ENCODE measurements at places on chromosomes 3 and 15. TPM values are rescaled to one million over a fixed set of nuclear protein-coding genes. Genes with fewer than 3 reads are reported as not detected.

TMEM207 gene
- total RNA-seq: not detected

UPK1B gene
- 31.7 TPM for total RNA-seq

GALK2 gene
- total RNA-seq: 14.7 TPM

ALPK3 gene
- not detected for total RNA-seq

RASL12 gene
- not detected for total RNA-seq

FBXW12 gene
- total RNA-seq: not detected

DNA sequence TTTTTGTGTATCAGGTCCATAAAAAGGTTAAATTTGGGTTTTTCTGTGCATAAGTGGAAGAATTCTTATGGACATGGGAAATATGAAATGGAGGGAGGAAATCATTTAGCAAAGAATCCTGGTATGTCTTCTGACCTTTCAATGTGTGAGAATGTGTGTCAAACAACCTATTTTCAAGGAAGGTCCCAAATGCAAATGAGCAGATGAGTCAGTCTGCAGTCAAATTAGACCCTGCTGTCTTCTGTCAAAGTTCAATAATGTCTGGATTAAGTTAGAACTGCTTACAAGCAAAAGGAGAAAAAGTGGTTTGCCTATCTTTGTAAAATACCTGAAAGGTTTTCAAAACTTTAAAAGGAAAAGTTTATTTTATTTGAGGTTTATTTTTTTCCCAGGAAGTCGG is 15.3 kb downstream of the FBN1 start:
- no peak for DNase-seq

DNA sequence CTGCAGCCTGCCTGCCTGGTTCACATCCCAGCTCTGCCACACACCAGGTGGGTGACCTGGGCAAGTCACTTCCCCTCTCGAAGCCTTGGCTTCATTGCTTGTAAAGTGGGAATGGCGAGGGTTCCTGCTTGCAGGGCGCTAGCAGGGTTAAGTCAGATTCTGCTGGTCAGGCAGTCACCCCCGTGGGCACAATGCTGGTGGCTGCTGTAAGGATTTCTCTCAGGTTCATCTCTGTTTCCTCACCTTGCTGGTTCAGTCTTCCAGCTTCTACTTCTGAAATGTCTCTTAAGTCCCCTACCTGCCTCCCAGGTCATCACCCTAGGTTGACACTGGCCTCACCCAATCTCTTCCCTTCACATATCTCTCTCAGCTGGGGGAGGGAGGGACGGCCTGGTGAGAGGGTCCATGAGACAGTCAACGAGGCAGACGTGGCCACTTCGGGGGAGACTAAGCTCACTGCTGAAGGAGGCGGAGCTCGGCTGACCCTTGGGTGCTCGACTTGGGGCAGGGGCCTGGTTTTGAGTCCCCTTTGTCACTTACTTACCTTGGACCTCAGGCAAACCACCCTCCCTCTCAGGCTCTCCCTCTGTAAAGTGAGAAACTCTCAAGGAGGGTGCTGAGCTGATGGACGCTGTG is 11.5 kb downstream of the CTSH start:
- DNase-seq: no peak

- DNase-seq: no peak
Observed at GRCh38 chr3:32128936-32129335, 22.5 kb downstream of the GPD1L start.

DNA sequence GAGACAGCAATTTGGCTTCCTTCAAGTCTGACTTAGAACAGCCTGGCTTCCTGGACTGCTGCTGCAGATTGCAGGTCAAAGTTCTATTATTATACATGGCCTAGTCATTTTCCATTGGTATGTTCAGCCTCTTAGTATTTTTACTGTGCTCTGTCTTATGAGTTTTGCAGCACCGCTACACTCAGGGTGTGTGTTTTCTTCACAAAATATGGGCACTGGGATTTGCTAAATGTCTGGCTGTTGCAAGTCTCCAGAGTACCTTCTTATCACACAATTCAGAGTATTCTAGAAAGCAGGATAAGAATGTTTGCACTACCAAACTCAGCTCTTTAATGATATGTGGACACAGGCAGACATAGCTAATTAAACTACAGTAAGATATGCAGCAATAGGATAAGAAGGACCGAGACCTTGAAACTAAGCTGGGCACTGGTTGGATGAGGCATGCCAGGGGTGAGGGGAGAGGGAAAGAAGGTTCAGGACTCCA is 203.0 kb upstream of the PDZRN3 start:
- no peak for DNase-seq

- DNase-seq: no peak
Observed at GRCh38 chr3:33417066-33417673, 23.0 kb downstream of the UBP1 start.

DNA sequence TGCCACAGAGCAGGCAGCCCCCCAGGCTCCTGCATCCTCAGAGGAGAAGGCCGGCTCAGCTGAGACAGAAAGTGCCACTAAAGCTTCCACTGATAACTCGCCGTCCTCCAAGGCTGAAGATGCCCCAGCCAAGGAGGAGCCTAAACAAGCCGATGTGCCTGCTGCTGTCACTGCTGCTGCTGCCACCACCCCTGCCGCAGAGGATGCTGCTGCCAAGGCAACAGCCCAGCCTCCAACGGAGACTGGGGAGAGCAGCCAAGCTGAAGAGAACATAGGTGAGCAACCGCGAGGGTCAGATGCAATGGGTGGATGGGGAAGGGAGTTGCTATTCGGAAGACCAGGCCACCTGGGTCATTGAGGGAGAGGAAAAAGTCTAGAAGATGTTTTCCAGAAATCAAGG is 53.0 kb downstream of the GAP43 start:
- no peak for DNase-seq

- no peak for DNase-seq
Observed at GRCh38 chr3:95781598-95781997, 1032.8 kb upstream of the EPHA6 start.

GRCh38 chr3:127497166-127497565 is 93.4 kb downstream of the TPRA1 start:
- no peak for DNase-seq

- DNase-seq: no peak
Observed at GRCh38 chr15:71002316-71002715, 109.7 kb downstream of the LRRC49 start.

- DNase-seq: peak; percentile 2
Observed at GRCh38 chr15:93929375-93930094, 301.8 kb upstream of the MCTP2 start.

- DNase-seq: no peak
Observed at GRCh38 chr3:149247008-149247710, 25.5 kb upstream of the CP start.

- DNase-seq: no peak
Observed at GRCh38 chr15:100199711-100200286, 142.0 kb downstream of the ADAMTS17 start.
